Pulmonary artery endothelial cell (primary cell): ENCODE measurements at places on chromosomes 12 and 14. TPM values are rescaled to one million over a fixed set of nuclear protein-coding genes. Genes with fewer than 3 reads are reported as not detected.
A peak's percentile ranks its signal among the peaks of the same experiment; 100 is the strongest.

GRCh38 chr12:64390275-64390851 lies at the start of gene C12orf56:
Gene C12orf56, minus strand, starts transcription at chr12:64390758. Its CDS starts 193 bp downstream, at chr12:64390565.
- no peak for DNase-seq

DNA sequence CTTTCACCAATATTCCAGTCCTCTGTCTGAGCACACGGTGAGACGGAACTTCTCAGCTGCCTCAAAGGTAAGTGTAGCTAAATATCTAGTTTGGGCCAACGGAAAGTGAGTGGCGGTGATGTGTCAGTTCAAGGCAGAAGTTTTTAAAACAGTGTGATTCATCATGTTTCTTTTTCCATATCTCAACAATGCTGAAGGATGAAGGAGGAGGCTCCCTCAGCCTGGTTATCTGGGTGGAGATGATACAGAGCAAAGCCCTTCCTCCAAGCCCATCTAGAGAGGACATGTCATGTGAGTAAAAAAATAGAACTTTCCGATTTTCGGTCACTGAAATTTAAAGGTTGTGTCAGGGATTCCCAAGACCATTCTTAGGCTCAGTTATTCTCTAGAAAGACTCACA lies 13.1 kb upstream of the ANP32D start:
- no peak for DNase-seq

DNA sequence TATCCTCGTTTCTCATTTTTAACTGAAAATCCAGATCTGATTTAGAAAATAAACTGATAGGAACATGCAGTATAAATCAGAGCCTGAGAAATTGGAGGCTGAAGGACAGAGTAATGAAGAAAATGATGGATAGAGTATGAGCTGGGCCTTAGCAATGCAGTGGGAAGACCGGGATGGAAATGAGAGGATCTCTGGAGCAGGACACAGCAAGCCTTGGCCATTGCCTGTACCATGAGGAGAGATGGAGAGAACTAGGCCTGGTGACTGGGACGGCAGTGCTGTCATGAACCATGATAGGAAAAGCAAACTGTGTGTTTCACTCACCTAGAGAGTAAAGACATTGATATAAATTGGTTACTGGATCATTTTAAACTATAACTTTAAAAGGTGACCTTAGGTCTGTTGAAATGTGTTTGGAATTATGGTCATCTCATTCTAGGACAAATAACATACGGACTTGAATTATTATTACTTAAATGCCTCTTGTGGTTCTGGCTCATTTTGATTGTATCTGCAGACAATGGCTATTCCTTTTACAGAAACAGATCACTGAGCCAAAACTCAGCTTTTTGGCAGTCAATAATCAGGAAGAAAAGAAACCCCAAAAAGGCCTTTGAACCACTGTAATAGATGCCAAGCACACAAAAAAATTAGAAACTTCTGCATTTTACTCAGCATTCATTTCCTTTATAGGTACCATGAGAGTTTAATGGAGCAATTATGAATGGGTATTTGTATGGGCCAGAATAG lies 251.9 kb upstream of the PRKD1 start:
- no peak for DNase-seq

- no peak for DNase-seq
Observed at GRCh38 chr12:109165599-109165998, 49.2 kb downstream of the ACACB start.

Gene GPD1
- not detected in 2 replicates for total RNA-seq

DNA sequence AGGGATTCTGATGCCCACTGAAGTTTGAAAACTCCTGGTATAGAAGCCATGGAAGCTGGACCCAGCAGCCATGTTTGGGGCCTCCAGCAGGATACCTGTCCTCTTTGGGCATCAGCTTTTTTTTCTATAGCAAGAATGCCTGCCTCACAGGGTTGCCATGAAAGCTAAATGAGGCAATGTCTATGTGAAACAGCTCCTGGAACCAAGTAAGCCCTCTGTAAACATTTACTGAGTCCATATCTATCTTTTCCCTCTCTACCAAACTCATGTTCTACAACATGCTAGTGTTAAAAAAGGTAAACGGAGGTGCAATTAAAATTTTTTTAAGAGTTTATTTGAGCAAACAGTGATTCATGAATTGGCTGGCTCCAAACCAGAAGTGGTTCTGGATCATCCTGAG lies 28.6 kb downstream of the FLVCR2 start:
- DNase-seq: no peak

Gene SRRM4
- not detected in 2 replicates for total RNA-seq

- peak; percentile 93 for DNase-seq
Observed at GRCh38 chr12:25997201-25997963, 38.9 kb downstream of the RASSF8 start.

Gene KERA
- not detected in 2 replicates for total RNA-seq

DNA sequence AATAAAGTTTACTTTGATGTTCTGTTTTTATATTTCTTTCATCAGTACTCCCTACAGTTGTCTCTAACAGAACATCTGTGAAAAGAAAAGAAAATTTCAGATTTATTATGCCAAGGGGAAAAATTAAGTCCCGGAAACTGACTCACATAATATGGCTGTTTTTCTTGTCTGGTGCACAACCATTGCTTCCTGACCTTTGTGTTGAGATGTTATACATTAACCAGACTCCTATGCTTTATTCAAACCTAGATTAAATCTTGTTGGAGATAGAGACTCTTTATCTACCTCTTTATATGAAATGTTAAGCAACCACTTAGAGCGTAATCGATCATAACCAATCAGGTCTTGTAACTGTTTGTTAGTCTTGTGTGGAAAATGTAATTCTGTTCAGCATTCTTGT lies 37.6 kb upstream of the BICD1 start:
- DNase-seq: peak; percentile 13

- no peak for DNase-seq
Observed at GRCh38 chr14:62189698-62190097, 427.5 kb downstream of the SNAPC1 start.

DNA sequence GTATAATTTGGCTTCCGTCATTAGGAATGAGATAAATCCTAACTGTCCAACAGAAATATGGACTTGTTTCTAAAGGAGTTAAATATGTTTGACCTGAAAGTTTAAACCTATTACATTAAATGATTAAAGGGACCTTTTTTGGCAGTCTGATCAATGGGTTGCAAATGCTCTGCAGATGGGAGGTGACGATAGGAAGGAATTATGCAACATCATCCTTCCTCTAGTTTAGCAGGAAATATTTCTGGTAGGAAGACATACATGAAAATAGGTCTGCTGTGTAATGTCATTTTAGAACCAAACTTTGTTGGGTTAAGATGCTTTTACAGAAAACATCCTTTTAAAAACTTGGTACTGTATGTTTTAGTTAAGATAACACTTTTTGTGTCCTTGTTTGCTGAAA lies 2.6 kb downstream of the LRRC10 start:
- DNase-seq: no peak

Gene PRPF39
- 26.1 and 29.0 TPM in 2 replicates for total RNA-seq

- peak; percentile 66 for DNase-seq
Observed at GRCh38 chr12:28767836-28768348, 381.2 kb upstream of the FAR2 start.

Gene SPSB2
- total RNA-seq: 3.1 and 5.8 TPM in 2 replicates

- no peak for DNase-seq
Observed at GRCh38 chr12:2652401-2653081, 142.2 kb upstream of the FKBP4 start.

GRCh38 chr12:4160314-4161040 lies 113.1 kb upstream of the CCND2 start:
- DNase-seq: no peak

- no peak for DNase-seq
Observed at GRCh38 chr12:88743946-88744685, 163.8 kb upstream of the KITLG start.

DNA sequence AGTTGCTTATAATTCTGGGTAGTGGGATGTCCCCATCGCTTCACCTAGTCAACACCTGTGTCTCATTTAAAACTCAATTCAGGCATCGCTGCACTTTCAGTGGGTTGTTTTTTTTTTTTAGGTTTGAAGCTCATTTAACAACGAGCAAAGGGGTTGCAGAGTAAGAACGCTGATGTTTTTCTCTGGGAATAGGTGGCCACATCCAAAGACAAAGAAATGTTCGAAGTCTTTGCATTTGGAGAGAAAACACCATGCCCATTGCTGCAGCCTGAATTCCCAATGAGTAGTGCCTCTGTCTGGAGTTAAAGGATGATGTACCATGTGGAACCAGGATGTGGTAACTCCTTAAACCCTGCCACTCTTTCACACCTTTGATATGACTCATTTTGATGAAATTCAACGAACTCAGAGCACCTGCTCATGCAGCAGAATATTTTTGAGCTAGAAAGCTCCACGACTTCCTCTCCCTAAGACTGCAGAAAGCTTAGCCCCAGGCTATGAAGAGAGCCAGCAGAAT lies 35.1 kb upstream of the BATF start:
- DNase-seq: no peak

DNA sequence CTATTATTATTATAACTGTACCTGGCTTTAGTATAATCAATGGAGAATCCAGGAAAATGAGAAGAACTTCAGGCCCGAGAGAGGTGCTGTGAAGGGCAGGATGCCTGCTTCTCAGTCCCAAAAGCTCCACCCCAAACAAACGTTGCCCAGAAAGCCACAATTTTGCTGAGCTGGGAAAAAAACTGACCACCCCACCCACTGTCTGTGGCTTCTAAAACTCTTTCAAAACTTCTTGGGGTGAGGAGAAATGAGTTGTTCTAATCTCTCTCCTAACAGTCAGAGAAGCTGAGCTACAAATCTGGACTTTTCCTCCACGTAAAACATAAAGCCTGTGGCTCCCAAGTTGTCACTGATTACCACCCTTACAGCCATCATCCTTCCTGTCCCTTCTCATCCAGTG lies 13.4 kb downstream of the VDR start:
- no peak for DNase-seq

DNA sequence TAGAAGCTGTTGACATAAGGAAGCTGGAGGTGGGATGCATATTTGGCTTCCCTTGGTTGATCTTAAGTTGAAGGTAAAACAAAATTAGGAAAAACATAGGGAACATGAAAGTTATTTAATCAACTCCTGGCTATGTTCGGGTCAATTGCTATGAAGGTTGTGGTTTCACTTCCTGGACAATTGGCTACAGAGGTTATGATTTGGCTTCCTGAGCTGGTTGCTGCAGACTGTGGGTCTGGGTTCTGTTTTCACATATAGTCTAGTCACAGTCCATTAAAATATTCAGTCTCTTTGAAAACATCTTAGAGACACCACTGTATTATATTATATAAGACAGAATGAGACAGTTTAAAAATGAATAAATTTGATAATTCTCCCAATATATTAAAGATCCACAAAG lies 895.2 kb upstream of the USP15 start:
- DNase-seq: no peak

Gene PLA2G1B
- total RNA-seq: not detected in 2 replicates

GRCh38 chr14:101464310-101464983 lies 96.8 kb upstream of the DIO3 start:
- DNase-seq: no peak

Gene FAM161B
- 1.5 and 2.6 TPM in 2 replicates for total RNA-seq

GRCh38 chr12:100157427-100157821 lies 14.8 kb upstream of the BLTP3B start:
- no peak for DNase-seq
